HepG2 (cell line): ENCODE measurements at places on chromosomes 2 and 18.
A peak's percentile ranks its signal among the peaks of the same experiment; 100 is the strongest.

DNA sequence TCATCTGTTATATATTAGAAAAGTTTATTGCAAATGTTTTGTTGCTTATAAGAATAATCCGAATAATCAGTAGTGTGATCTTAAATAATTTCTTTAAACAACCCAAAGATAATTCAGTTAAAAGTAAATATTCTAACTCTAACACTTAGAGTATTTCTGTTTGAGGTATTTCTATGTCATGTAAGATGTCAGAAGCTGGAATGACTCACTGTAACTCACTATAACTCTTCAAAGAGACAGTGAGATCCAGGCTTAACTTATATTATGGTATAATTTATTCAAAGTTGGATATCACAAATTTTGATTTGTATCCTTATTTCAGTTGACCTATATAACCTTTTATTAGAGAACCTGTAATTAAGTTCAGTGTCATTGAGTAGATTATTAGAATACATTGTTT, 6.9 kb downstream of the MBD5 start:
- no peak overlapping the region for H3K27ac ChIP-seq
- peaks cover 30% of the 10 kb centered on the region for H3K4me1 ChIP-seq
- no peaks in the 10 kb centered on the region for H3K27me3 ChIP-seq
- DNase-seq: no peak

- H3K27ac ChIP-seq: no peak overlapping the region
- peaks cover 88% of the 10 kb centered on the region for H3K36me3 ChIP-seq
- peaks cover 43% of the 10 kb centered on the region for H3K4me1 ChIP-seq
- H3K4me3 ChIP-seq: no peak overlapping the region
- peak; percentile 48 for DNase-seq
- no peaks in the 10 kb centered on the region for H3K27me3 ChIP-seq
Observed at GRCh38 chr2:202278944-202279343, 13.4 kb downstream of the NOP58 start.

DNA sequence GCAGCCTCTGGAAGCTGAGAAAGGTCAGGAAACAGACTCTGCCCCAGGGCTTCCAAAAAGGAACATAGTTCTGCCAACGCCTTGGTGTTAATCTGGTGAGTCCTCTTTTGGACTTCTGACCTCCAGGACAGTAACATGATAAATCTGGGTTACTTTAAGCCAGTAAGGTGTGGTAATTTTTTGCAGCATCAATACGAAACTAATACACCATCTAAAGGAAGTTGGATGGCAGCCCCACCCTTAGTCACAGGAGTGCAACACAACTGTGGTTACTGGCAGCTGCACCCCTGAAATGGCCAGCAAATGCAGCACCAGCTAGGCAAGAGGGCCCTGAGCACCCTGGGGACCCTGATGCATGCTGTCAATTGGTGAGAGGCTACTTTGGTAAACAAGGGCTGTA, 25.8 kb downstream of the CREG2 start:
- no peaks in the 10 kb centered on the region; the same call in 1 of the 2 replicates for H3K27me3 ChIP-seq
- DNase-seq: no peak
- H3K27ac ChIP-seq: no peak overlapping the region

DNA sequence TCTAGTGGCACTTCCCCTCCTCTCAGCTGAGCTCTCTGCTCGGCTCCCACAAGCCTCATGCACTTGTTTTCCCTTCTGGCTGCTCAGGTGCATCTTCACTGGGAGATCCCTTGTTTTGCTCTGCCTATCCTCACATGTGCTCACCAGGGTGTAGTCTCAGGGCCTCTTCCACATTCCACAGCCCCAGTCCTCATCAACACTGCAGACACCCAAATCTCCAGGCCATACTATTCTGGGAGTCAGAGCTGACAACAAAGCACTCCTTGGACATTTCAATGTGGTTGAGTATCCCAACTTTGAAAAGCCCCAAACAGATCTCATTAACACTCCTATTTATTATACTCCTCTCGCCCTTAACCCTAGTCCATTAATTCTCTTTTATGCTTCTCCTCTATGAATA, 71.3 kb downstream of the CCDC93 start:
- no peaks in the 10 kb centered on the region for H3K27me3 ChIP-seq
- no peak for DNase-seq
- H3K36me3 ChIP-seq: peaks cover 41% of the 10 kb centered on the region
- no peaks in the 10 kb centered on the region for H3K4me1 ChIP-seq

- H3K27me3 ChIP-seq: no peaks in the 10 kb centered on the region
- no peaks in the 10 kb centered on the region for H3K36me3 ChIP-seq
- peak; percentile 36 for DNase-seq
- H3K4me3 ChIP-seq: no peak overlapping the region
Observed at GRCh38 chr2:69625078-69625795, 18.3 kb downstream of the AAK1 start.

DNA sequence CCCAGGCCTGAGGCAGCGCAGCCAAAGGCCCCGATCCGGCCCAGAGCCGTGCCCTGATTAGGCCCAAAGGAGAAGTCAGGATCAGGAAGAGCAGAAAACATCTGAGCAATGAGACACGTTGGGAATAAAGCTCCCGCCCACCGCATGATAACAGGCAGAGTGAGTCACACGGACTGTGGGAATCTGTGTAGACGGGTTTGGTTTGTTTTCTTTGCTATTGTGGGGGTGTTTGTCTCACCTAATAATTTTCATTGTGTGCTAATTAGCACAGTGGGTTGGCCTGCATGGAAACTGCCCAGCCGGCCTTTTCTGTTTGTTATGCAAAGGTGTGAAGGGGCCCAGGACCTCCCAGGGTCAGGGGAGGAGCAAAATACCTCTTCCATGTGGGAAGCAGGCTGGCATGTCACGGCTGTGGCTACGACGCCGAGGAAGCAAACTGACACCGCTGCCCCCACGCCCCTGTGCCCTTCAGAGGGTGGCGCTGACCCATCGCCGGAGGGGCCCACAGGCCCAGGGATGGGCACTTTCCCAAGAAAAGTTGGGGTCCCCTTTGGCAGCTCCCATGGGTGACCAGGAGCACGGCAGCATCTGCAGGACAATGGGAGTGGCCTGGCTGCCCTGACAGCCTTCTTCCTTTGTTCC, 68.4 kb upstream of the CTDP1 start:
- no peak overlapping the region for H3K27ac ChIP-seq
- no peaks in the 10 kb centered on the region for H3K36me3 ChIP-seq
- no peak for DNase-seq
- no peaks in the 10 kb centered on the region for H3K4me1 ChIP-seq
- no peak overlapping the region for H3K4me3 ChIP-seq

DNA sequence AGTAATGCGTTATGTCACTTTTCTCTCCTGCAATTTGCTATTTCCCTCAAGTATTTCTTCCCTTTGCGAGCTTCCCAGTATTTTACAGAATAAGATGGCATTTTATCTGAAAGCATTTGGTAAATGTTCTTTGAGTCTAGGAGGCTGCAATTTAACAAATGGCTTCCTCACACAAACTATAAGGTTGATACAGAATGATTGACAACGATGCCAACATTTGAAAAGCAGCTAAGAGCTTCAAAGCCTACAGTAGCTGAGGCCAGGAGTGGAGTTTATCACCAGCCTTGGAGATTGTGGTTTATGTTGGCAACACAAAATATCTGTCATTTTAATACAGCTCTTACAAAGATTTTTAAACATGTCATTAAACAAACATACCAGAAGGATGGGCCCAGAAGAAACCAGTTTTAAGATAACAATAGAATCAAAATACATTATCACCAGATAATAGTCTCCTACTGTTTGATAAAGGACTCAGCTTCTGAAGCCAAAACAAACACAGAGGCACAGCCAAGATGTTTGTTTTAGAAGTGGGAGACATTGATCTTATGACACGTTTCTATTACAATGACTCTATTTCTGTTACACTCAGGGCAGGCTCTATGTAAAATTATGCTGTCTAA, 711.4 kb upstream of the ACVR2A start:
- no peak overlapping the region for H3K27ac ChIP-seq
- H3K27me3 ChIP-seq: no peaks in the 10 kb centered on the region
- DNase-seq: no peak
- no peak overlapping the region for H3K4me3 ChIP-seq
- no peaks in the 10 kb centered on the region for H3K4me1 ChIP-seq

GRCh38 chr2:57552885-57553284, 493.7 kb upstream of the VRK2 start:
- H3K36me3 ChIP-seq: no peaks in the 10 kb centered on the region
- H3K27ac ChIP-seq: no peak overlapping the region
- H3K4me1 ChIP-seq: no peaks in the 10 kb centered on the region
- H3K4me3 ChIP-seq: no peak overlapping the region
- no peak for DNase-seq
- H3K27me3 ChIP-seq: no peaks in the 10 kb centered on the region

- H3K36me3 ChIP-seq: no peaks in the 10 kb centered on the region
- H3K27me3 ChIP-seq: no peaks in the 10 kb centered on the region
- no peaks in the 10 kb centered on the region for H3K4me1 ChIP-seq
- no peak overlapping the region for H3K4me3 ChIP-seq
- DNase-seq: no peak
Observed at GRCh38 chr2:8984157-8984556, 19.3 kb downstream of the MBOAT2 start.

GRCh38 chr2:239522002-239522739, 121.4 kb upstream of the HDAC4 start:
- H3K4me3 ChIP-seq: no peak overlapping the region
- H3K4me1 ChIP-seq: peaks cover 7% of the 10 kb centered on the region; the same call in 1 of the 2 replicates
- peaks cover 7% of the 10 kb centered on the region for H3K27me3 ChIP-seq
- peak; percentile 37 for DNase-seq
- no peak overlapping the region for H3K27ac ChIP-seq
- no peaks in the 10 kb centered on the region for H3K36me3 ChIP-seq

DNA sequence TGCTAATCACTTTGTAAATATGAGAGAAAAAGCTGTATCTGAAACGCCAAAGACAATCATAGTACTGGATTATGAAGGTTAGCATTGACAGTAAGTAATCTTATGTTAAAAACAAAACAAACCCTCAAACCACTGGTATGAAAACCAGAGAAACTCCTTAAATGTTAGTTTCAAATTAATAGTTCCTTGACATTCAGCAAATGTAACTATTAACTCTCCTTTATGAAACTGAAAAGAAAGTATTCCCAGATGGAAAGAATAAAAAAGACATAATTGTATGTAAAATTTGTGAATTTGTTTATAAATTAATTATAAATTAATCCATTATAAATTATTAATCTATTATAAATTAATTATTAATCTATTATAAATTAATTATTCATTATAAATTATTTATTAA, 12.3 kb downstream of the FASTKD1 start:
- H3K4me1 ChIP-seq: no peaks in the 10 kb centered on the region
- no peak for DNase-seq
- no peaks in the 10 kb centered on the region for H3K36me3 ChIP-seq
- no peak overlapping the region for H3K27ac ChIP-seq

GRCh38 chr2:148049284-148049683, 28.4 kb downstream of the MBD5 start:
- DNase-seq: no peak
- H3K4me1 ChIP-seq: peaks cover 25% of the 10 kb centered on the region
- no peak overlapping the region for H3K4me3 ChIP-seq
- no peaks in the 10 kb centered on the region for H3K27me3 ChIP-seq

GRCh38 chr2:101817481-101817880, 120.0 kb downstream of the MAP4K4 start:
- DNase-seq: no peak
- H3K4me1 ChIP-seq: peaks cover 88% of the 10 kb centered on the region
- no peak overlapping the region for H3K4me3 ChIP-seq
- peaks cover 1% of the 10 kb centered on the region; the same call in 1 of the 2 replicates for H3K36me3 ChIP-seq
- no peak overlapping the region for H3K27ac ChIP-seq

- no peak overlapping the region for H3K4me3 ChIP-seq
- H3K36me3 ChIP-seq: no peaks in the 10 kb centered on the region
- no peak overlapping the region for H3K27ac ChIP-seq
- peaks cover 14% of the 10 kb centered on the region for H3K4me1 ChIP-seq
- peaks cover 10% of the 10 kb centered on the region for H3K27me3 ChIP-seq
- no peak for DNase-seq
Observed at GRCh38 chr2:96085541-96086355, 30.6 kb downstream of the ADRA2B start.

DNA sequence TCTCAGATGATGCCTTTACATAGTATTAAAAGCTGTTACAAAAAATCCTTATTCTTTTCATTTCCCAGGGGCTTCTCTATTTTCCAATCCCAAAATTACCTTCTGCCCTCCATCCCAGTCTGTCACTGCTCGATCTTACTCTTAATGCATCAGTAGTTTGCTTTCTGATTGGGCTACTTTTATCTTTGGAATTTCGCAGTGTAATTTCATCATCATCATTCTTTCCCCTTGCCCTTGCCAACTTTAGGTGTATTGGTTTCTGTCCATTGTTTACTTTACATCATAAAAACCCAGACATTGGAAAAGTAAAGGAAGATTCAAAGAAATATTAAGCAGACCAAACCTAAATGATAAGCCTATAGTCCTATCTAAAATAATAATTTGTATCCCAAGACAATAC, 457.2 kb downstream of the PIK3C3 start:
- H3K4me1 ChIP-seq: no peaks in the 10 kb centered on the region
- DNase-seq: no peak
- H3K27ac ChIP-seq: no peak overlapping the region
- no peaks in the 10 kb centered on the region for H3K36me3 ChIP-seq
- H3K4me3 ChIP-seq: no peak overlapping the region
- no peaks in the 10 kb centered on the region for H3K27me3 ChIP-seq

DNA sequence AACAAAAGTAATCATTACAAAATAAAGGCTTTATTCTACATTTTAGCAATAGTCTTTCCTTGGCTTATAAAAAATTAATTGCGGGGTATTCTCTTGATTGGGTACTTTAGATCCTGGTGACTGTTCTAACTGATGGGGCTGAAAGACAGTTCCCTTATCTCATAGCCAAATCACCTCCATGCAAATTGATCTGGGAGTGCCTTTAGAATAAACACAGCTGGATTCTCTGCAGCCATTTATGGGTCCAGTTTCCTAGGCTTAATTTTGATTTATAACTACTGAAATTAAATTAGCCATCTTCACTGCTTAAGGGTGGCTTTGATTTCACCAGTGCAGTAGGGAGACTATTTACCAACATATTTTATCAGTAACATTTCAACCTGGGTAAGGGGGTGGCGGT, 337.1 kb downstream of the NRXN1 start:
- no peaks in the 10 kb centered on the region for H3K36me3 ChIP-seq
- H3K27me3 ChIP-seq: no peaks in the 10 kb centered on the region
- H3K4me3 ChIP-seq: no peak overlapping the region

DNA sequence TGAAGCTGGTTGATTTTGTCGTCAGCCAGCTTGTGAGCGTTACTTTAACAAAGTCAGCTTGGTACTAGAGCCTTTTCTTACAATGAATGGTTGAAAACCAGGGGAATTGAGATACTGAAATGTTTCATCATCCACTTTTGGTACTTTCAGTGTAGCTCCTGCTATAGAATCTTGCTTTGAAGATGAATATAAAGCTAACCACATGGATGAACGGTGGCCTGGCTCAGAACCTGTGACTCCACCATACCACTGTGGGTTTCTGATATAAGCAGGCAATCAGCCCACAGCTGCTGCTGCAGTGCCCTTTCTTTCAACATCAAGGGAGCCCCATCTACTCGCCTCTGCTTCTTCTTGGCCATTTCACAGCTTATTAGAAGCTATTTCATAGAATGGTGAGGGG, 53.2 kb upstream of the GPR45 start:
- H3K27ac ChIP-seq: no peak overlapping the region

GRCh38 chr2:47187069-47187468, 32.0 kb upstream of the STPG4 start:
- H3K4me1 ChIP-seq: peaks cover 22% of the 10 kb centered on the region
- no peak overlapping the region for H3K27ac ChIP-seq
- H3K36me3 ChIP-seq: no peaks in the 10 kb centered on the region

GRCh38 chr2:191197096-191197495, 46.3 kb upstream of the STAT4 start:
- no peak for DNase-seq
- H3K4me3 ChIP-seq: no peak overlapping the region
- no peaks in the 10 kb centered on the region for H3K36me3 ChIP-seq
- H3K4me1 ChIP-seq: no peaks in the 10 kb centered on the region
- no peaks in the 10 kb centered on the region for H3K27me3 ChIP-seq
